ENCODE measurements at places on chromosomes 12 and 14.

DNA sequence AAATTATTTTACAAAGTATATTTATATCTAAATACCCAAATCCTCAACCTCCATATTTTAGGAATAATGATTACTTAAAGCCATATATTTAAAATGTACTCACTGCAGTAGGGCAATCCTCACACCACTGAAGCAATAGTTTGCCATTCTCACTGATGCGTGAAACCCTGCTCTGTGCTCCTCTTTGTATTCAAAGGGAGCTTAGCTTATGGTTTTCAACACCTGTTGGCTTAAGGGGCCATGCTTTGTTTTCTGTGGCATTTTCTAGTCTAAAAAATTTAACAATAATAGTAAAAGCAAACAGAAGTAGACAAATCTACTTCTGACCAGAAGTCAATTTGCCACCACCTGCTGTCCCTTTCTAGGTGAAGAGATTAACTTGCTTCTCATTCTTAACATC, 294.6 kb downstream of the FLRT2 start:
- DNase-seq, result no peak

- no peak for DNase-seq
These were observed 9.0 kb downstream of the SLC25A47 start for GRCh38 chr14:100332071-100332639.

DNA sequence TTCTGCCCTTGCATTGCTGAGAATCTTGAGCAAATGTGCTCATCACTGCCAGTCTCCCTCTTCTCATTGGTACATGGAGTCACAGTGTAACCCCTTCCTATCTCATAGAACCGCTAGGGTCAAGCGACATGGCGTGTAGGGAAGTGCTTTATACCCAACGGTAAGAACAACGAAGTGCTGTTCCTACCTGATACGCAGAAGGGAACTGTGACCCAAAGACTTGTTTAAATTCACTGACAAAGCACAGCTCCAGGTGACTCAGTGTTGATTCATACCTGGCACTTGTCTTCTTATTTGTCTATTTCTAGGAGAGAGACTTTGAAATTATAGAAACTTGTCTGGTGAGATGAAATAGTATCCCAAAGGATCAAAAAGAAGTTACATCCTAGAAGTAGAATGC, 53.7 kb downstream of the FBXL14 start:
- no peak for DNase-seq

- DNase-seq, result peak; percentile 37
These were observed 572.0 kb upstream of the ATP2B1 start for GRCh38 chr12:90280564-90281058.

GRCh38 chr14:30553311-30553989, 5.5 kb upstream of the G2E3 start:
- no peak for DNase-seq

DNA sequence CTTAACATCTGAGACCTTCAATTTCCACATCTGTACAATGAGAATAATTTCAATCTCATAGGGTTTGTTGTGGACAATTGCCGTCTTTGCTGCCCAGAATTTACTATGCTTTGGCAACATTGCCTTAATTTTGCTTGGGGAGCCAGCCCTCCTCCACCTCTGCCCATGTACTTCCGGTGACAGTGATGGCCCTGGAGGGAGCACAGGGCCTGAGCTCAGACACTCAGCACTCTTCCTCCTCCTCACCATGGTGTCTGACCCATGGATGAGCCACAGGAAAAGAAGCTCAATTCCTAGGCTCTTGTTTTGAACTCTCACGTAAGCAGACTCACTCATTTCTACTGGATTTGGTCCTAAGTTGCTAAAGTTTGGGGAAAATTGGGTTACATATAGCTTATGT, 58.2 kb downstream of the TBC1D30 start:
- DNase-seq, result no peak

GRCh38 chr14:32354716-32355115, 25.6 kb downstream of the AKAP6 start:
- no peak for DNase-seq

DNA sequence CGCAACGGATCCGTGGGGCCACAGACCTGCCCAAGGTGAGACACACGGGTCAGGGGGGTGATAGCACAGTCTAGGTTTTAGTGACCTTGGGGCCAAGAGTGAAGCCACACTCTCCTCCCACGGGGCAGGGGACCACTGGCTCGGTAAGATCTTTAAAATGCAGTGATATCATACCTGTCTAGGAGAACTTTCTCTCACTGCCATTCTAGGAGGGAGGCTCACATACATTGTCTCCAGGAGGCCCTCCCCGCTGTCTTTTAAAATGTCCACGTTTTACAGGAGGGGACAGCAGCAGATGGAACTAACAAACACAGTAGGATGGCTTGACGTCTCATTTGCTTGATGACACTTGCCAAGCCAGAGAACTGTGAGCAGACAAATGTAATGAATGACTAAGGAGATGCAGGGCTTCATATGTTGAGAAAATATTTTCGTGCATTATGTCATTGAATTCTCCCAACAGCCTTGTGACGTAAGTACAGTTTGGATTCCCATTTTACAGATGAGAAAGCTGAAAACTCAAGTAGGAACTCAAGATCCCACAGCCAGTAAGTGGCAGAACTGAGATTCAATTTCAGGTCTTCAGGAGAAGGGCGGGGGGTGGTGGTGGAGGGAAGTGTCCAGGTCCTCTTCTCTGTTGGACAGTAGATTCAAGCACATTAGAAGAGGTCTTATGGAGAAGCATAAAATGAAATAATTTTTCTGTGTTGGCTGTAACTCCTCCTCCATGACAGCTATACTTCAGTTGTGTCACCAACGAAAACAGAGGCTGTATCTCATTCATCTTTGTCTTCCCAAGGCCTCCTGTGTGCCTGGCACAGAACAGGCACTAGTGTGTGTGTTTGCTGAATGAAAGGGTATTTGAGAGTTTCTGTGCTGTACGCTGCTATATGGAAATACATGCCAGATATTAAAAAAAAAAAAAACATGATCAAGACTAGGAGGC, 2.1 kb downstream of the VASH1 start:
- DNase-seq, result no peak

- DNase-seq, result no peak
These were observed 4.9 kb downstream of the SIVA1 start for GRCh38 chr14:104757681-104758392.

DNA sequence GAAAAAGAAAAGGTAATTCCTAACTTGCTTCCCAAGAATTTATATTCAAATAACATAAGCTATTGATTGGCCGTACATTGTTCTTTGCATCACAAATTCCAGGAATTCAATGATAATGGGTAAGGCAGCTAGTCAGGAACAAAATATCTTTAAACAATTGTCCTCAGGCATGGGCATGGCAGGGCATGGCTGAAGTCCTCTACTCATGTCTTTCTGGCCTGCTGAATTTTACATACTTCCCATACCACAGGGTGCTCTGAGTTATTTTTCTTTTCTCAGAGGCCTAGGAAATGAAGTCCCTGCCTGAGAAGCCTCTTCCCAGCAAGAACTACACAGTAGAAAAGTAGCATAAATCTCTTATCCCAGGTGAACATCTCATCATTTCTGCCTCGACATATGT, 15.1 kb upstream of the DRAM1 start:
- DNase-seq, result no peak

GRCh38 chr12:101878243-101878821, 952 bp downstream of the DRAM1 start:
- no peak for DNase-seq

- DNase-seq, result no peak
These were observed 357.4 kb upstream of the PRICKLE1 start for GRCh38 chr12:42946871-42947381.

DNA sequence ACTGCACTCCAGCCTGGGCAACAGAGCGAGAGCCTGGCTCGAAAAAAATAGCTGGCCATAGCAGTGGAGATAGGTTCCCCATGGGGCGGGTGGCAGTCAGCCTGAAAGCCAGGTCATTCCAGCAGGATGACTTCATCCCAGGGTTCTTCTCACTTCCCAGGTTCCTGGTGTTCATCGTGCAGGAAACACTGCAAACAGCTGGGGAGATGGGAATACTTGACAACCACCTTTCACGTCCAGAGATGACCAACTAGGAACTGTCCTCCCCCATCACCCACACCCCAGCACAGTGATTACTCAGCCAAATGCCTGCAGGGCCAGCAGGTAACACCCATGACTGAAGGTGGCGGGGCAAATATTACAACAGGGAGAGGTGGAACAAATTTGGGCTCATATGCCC, 1.7 kb downstream of the VSIG10 start:
- DNase-seq, result no peak

- no peak for DNase-seq
These were observed 42.8 kb upstream of the CMKLR1 start for GRCh38 chr12:108381787-108382436.

- no peak for DNase-seq
These were observed 75.9 kb downstream of the CHST11 start for GRCh38 chr12:104532636-104533035.

GRCh38 chr12:85683051-85683450, 153.2 kb downstream of the RASSF9 start:
- DNase-seq, result no peak

DNA sequence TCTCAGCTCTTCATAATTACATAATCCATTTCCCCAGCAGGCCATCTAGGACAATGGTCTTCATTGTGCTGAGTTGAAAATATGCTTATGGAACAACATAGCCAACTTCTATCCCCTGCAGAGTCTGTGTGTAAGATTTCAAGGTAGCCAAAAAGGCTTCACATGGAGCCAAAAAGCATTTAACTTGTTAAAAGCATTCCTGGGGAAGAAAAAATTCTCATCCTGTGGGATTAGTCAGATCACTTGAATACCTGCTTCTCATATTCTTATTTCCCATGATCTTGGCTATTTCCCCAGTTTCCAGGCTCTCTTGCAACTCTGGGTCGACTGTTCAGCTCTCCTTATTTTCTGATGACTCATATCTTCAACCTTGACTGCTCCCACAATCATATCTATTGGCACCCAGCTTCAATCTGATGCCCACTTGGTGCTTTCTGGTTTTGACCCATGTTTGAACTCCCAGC, 178.9 kb downstream of the KLHL28 start:
- DNase-seq, result no peak

DNA sequence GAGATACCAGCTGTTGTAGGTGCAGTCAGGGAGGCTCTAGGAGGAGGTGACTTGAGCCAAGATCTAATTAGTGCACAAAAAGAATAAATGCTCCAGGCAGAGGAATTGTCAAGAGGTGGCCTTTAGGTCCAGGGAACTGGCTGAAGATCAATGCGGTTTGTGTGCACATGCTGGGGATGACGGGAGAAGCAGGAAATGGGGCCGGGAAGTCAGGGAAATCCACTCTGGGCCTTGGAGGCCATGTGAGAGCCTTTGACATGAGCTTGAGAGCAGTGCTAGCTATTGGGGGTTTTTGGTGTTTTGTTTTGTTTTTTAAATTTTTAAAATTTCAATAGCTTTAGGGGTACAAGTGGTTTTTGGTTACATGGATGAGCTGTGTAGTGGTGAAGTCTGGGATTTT, 67.4 kb downstream of the MVK start:
- no peak for DNase-seq

DNA sequence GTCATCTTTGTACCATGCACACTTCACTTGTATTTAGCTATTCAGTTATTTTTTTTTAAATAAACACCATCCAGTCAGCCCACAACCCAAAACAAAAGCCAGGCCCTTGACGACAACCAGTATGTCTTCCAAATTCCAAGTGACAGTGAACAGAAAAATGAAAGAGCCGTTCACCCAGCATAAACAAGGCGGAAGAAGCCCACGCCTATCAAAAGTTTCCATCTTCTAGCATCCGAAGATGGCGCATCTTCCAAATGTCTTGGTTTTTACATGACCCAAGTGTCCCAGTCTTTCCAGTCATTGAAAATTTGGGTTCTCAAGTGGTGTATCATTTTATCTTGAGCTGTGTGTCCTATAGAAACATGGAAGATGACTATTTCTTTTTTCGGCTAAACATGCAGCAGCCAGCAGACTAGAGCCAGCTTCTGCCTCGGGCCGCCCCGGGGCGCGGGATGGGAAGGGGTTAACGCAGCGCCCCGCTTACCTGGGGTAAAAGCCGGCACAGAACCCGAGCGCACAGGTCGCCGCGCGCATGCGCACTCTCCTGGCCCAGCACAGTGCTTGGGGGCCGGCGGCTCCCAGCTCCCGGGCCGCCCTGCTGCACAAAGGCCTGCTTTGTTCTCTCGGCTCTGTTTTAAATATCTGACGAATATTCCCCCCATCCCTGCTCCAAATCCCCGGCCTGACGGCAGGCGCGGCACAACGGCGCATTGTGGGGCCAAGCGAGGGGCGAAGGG, 164.8 kb downstream of the ZFP36L1 start:
- peak; percentile 50 for DNase-seq

DNA sequence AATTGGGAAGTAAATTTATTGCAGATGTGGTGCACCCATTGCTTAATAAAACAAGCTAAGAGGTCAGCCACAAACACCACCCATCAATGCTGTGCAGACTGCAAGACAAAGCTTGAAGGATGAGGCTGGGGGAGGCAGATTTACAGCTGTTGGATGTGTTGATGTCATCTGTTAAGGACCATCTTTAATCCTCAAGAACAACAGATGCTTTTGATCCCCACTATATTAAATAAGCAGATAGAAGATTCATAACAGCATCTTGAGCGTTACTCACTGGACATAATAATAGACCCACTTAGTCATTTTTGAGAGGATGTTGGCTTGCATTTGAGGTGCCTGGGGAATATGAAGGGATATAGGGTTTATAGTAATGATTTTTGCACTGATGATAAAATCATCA, 58.8 kb downstream of the GPR68 start:
- DNase-seq, result no peak

GRCh38 chr14:105499256-105500035, 8.4 kb downstream of the TEDC1 start:
- DNase-seq, result peak; percentile 12

DNA sequence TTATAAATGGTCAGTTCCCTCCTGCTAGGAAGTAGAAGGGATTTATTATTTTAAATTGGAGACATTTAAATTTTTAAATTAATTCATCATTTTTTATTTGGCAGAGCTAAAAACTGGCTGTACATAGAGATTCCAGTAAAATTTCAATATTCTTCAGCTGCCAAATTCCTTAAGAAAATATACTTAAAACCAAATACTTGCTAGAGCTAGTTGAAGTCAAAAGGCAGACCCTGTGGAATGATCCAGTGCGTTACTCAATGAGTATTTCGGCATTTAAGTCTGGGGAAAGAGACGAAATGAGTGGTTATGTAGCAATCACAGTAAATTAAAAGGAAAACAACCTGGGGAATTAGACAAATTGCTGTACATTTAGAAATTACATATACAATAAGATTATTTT, 1104.7 kb downstream of the SLC6A15 start:
- no peak for DNase-seq

Measured in GM06990 (cell line).